ENCODE measurements at places on chromosomes 6 and 20. TPM values are rescaled to one million over a fixed set of nuclear protein-coding genes. Genes with fewer than 3 reads are reported as not detected.
A peak's percentile ranks its signal among the peaks of the same experiment; 100 is the strongest.

DNA sequence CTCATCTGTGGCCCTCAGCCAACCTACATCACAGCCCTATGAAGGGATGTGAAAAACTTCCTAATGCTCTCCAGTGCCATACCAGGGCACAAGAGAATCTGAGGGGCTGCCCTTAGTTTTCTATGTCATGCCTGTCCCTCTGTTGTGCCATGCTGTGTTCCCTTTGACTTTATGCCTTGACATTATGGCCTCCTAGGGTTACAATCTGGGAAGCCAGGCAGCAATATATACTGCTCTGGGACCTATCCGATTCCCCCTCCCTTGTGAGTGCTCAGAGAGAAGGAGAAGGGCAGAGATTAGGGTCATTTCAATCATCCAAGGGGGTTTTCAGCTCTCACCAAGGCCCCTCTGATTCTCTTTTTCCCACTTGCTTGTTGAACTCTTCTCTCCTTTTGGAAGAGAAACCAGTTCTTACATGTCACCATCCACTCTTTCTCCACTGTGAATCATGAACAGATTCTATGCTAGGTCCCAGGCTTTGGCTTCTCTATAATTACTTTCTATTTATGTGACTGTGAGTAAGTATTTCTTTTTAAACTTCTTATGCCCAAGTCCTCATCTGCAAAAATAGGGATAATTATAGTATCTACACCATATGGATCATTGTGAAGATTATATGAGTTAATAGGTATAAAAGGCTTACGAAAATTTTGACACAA lies 14.2 kb upstream of the FRK start:
- H3K4me3 ChIP-seq: no peak overlapping the region
- peaks cover 8% of the 10 kb centered on the region for H3K4me1 ChIP-seq
- H3K36me3 ChIP-seq: no peaks in the 10 kb centered on the region
- DNase-seq: no peak
- no peaks in the 10 kb centered on the region for H3K27me3 ChIP-seq
- H3K27ac ChIP-seq: no peak overlapping the region

DNA sequence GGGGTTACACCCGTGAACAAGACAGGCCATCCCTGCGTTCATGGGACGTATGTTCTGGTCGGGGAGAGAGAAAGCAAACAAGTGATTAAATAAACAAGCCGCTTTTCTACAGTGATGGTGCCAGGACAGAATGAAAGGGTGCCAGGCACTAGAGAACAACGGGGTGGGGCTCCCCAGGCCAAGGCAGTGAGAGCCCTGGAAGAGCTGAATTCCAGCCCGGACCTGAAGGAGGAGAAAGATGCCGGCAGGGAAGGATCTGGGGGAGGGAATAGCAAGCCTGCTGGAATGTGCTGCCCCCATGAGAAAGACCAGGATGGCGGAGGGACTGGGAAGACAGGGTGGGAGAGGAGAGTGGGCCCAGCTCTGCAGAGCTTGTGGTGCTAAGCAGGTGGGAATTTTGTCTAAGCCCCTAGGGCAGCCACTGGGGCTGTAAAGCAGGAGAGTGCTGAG lies 7.5 kb downstream of the SNAI1 start:
- H3K4me1 ChIP-seq: peaks cover 53% of the 10 kb centered on the region
- no peaks in the 10 kb centered on the region for H3K36me3 ChIP-seq
- peak overlapping the region; percentile 73 for H3K27ac ChIP-seq
- DNase-seq: no peak
- H3K4me3 ChIP-seq: no peak overlapping the region
- no peaks in the 10 kb centered on the region for H3K27me3 ChIP-seq

- no peak overlapping the region for H3K4me3 ChIP-seq
- peaks cover 14% of the 10 kb centered on the region for H3K36me3 ChIP-seq
- DNase-seq: no peak
- no peaks in the 10 kb centered on the region for H3K4me1 ChIP-seq
- no peak overlapping the region for H3K27ac ChIP-seq
- no peaks in the 10 kb centered on the region for H3K27me3 ChIP-seq
Measured at GRCh38 chr20:58677079-58677604, 15.5 kb upstream of the NPEPL1 start.

- DNase-seq: no peak
- no peak overlapping the region for H3K4me3 ChIP-seq
- H3K27ac ChIP-seq: no peak overlapping the region
- no peaks in the 10 kb centered on the region for H3K4me1 ChIP-seq
- H3K36me3 ChIP-seq: no peaks in the 10 kb centered on the region
Measured at GRCh38 chr6:15619330-15619729, 43.5 kb downstream of the DTNBP1 start.

- no peak overlapping the region for H3K4me3 ChIP-seq
- no peaks in the 10 kb centered on the region for H3K4me1 ChIP-seq
- no peaks in the 10 kb centered on the region for H3K36me3 ChIP-seq
- no peaks in the 10 kb centered on the region for H3K27me3 ChIP-seq
- no peak overlapping the region for H3K27ac ChIP-seq
Measured at GRCh38 chr20:19026121-19026878, 186.1 kb upstream of the SLC24A3 start.

- H3K4me3 ChIP-seq: no peak overlapping the region
- no peak for DNase-seq
- H3K27ac ChIP-seq: no peak overlapping the region
- H3K27me3 ChIP-seq: no peaks in the 10 kb centered on the region
- H3K36me3 ChIP-seq: no peaks in the 10 kb centered on the region
Measured at GRCh38 chr20:16926626-16927430, 178.7 kb downstream of the OTOR start.

DNA sequence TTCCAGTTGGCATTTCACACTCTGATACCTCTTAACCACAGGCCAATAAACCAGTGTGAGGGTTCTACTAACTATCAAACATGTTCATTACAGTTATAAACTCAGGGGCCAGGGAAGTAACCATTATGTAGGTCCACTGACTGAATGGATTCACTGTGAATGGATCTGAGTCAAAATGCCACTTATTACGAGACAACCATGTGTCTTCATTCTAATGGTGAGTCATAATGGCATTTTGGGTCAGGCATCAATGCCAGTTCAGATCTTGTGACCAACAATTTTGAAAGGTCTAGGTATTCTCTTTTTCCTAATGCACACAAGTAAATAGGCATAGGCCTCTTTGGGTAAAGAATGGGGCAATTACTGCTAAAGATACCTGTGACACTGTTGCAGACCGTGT lies 112.2 kb upstream of the HEY2 start:
- H3K27me3 ChIP-seq: 0 out of 2 replicates have a peak, but pooled peaks cover 2% of the 10 kb centered on the region
- H3K4me3 ChIP-seq: no peak overlapping the region

DNA sequence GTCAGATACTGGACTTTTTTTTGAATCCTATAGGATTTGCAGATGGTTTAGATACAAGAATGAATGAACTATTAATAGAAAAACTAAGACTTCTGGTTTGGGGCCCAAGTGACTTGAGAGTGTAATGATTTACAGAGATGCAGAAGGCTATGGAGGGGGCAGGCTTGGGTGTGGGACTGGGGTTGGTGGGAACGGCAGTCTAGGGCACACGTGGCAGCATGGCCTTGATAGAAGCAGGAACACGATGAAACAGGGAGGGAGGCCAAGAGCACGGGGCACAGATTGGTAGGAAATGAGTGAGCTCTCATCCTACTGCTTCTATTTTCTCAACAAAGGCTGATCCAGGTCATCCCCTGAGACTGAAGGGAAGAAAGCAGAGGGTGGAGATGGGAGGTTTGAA lies 3.4 kb upstream of the UST start:
- H3K4me1 ChIP-seq: peaks cover 5% of the 10 kb centered on the region
- DNase-seq: no peak
- H3K27me3 ChIP-seq: peaks cover 25% of the 10 kb centered on the region
- H3K36me3 ChIP-seq: no peaks in the 10 kb centered on the region
- H3K4me3 ChIP-seq: no peak overlapping the region

DNA sequence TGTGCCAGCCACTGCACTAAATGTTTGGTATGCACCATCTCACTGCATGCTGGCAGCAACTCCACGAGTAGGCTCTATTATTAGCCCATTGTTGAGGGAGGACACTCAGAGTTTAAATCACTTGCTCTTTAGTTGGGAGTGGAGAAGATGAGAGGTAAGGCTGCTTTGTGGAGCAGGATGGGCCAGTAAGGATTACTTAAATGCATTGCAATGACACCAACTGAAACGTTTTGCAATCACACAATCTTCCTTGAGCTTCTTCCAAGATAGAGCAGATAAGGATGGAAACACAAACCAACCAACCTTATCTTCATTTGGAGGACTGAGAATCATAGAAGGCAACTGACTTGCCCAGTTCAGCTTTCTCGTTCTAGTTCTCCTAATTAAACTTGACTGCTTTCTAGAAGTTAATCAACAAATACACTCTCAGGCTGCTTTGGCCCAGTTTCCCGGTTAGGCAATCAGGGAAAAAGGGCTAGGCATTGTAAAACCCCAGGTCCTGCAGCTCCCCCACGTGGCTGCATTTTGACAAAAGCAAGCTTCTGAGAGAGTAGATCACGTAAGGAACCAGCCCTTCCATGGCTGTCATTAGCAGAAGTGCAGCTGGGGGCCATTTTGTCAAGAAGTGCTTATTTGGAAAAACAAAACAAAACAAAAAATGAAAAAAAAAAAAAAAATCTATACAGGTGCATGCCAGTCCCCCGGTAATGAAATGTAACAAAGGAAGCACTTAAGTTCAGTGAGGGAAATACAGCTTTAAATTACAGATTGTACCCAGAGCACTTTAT lies 130.6 kb downstream of the BCAS1 start:
- no peaks in the 10 kb centered on the region for H3K36me3 ChIP-seq
- peak overlapping the region; percentile 100 for H3K27ac ChIP-seq
- H3K27me3 ChIP-seq: no peaks in the 10 kb centered on the region
- H3K4me3 ChIP-seq: peak overlapping the region; percentile 38
- H3K4me1 ChIP-seq: peaks cover 69% of the 10 kb centered on the region

GRCh38 chr6:116456106-116456505 lies 5.1 kb upstream of the CALHM6 start:
- H3K36me3 ChIP-seq: no peaks in the 10 kb centered on the region
- peaks cover 32% of the 10 kb centered on the region for H3K27me3 ChIP-seq
- DNase-seq: no peak
- no peaks in the 10 kb centered on the region for H3K4me1 ChIP-seq
- no peak overlapping the region for H3K27ac ChIP-seq

- DNase-seq: no peak
- no peaks in the 10 kb centered on the region for H3K27me3 ChIP-seq
- no peak overlapping the region for H3K27ac ChIP-seq
Measured at GRCh38 chr6:104656235-104656634, 203.5 kb downstream of the HACE1 start.

DNA sequence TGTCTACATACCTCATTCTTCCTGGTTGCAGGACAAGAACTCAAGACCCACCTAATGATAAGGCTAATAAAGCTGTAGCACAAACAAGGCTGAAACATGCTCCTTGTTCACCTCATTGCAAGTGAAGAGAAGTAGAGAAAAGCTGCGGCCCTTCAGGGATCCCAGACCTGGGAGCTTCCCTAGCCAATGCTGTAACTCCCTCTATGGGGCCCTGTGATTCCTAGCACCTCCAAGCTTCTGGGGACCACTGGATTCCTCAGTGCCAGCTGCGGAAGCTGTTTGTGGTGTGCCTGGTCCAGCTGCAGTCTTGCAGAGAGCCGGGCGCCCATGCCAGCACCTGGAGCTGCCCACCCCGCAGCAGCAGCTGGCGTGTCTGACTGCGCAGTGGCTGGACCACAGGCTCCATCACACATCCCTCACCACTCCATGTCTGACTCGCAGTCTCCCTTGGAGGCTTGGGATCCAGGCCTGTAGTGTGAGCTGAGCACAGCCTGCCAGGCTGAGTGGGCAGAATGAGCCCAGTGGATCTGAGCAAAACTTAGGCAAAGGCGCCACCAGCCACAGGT lies 737.2 kb upstream of the GJE1 start:
- H3K4me3 ChIP-seq: no peak overlapping the region
- H3K27me3 ChIP-seq: no peaks in the 10 kb centered on the region
- H3K4me1 ChIP-seq: no peaks in the 10 kb centered on the region
- no peaks in the 10 kb centered on the region for H3K36me3 ChIP-seq
- no peak overlapping the region for H3K27ac ChIP-seq

GRCh38 chr6:90730151-90730673 lies 143.3 kb upstream of the MAP3K7 start:
- no peak for DNase-seq
- no peaks in the 10 kb centered on the region for H3K4me1 ChIP-seq
- no peaks in the 10 kb centered on the region for H3K27me3 ChIP-seq
- H3K27ac ChIP-seq: no peak overlapping the region
- H3K4me3 ChIP-seq: no peak overlapping the region
- H3K36me3 ChIP-seq: no peaks in the 10 kb centered on the region

DNA sequence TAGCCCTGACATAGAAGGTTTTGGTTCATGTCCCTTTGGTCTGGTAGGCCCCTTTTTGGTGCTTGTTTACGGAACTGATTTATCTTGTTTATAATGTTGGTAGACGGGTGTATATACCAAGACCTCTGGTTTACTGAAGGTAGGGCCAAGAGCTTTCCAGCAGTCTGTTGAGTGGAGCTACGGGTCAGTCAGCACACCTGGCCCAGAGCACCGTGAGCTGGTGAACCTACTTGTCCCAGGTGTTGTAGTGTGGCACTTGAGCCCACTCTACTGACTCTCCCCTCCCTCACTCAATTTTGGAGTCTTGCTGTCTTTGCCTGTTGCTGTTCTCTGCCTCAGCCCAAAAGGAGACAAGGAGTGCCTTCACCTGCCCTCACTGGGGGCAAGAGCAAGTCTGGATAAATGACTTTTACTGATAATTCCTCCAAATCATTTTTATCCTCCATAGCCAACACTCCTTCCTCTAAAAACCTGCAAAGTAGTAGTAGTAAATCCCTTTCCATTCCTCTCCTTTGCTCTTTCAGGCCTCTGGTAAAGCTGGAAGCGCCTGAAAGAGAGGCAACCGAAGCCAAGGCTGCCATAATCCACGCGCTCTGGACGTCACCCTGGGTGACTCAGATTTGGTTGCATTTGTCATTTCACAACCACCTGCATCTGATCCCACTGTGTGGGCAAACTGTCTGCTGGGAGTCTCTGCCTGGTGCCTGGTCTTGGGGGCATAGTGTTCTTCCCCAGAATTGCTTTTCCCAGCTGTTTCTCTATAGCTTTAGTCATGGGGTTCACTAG lies 22.2 kb downstream of the RREB1 start:
- no peak overlapping the region for H3K4me3 ChIP-seq
- H3K27me3 ChIP-seq: no peaks in the 10 kb centered on the region
- no peaks in the 10 kb centered on the region for H3K36me3 ChIP-seq
- DNase-seq: no peak
- peaks cover 16% of the 10 kb centered on the region for H3K4me1 ChIP-seq

GRCh38 chr6:27295301-27296079 lies 16.6 kb downstream of the POM121L2 start:
- H3K4me1 ChIP-seq: peaks cover 29% of the 10 kb centered on the region
- H3K4me3 ChIP-seq: peak overlapping the region; percentile 83
- no peaks in the 10 kb centered on the region for H3K27me3 ChIP-seq
- H3K36me3 ChIP-seq: no peaks in the 10 kb centered on the region
- peak overlapping the region; percentile 55 for H3K27ac ChIP-seq

DNA sequence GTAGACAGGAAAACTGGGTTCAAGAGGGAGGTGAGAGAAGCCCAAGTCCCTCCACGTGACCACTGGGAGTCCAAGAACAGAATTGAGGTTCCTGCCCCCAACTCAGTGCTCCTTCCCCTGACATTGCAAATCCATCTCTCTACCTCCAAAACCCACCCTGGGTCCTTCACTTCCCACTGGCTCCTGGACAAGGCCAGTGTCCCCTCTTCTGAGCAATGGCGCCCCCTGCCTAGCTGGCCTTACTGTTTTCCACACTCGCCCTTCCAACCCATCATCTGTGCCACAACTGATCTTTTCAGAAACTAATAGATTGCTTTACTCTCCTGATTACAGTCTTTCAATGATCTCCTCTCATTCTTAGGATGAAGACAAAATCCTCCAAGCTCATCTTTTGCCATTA lies 200.3 kb downstream of the ANKRD60 start:
- no peaks in the 10 kb centered on the region for H3K27me3 ChIP-seq
- no peak overlapping the region for H3K4me3 ChIP-seq
- H3K36me3 ChIP-seq: no peaks in the 10 kb centered on the region
- no peak overlapping the region for H3K27ac ChIP-seq
- H3K4me1 ChIP-seq: no peaks in the 10 kb centered on the region

TSHZ2 gene
- 0.36 TPM for total RNA-seq

RGS19 gene
- total RNA-seq: 32.0 TPM

CUTA gene
- total RNA-seq: 338 TPM

All from Panc1 (cell line).